ENCODE measurements at places on chromosomes 7 and 10.

GRCh38 chr10:77648472-77648871, 10.9 kb upstream of the KCNMA1 start:
- peak; percentile 78 for DNase-seq

DNA sequence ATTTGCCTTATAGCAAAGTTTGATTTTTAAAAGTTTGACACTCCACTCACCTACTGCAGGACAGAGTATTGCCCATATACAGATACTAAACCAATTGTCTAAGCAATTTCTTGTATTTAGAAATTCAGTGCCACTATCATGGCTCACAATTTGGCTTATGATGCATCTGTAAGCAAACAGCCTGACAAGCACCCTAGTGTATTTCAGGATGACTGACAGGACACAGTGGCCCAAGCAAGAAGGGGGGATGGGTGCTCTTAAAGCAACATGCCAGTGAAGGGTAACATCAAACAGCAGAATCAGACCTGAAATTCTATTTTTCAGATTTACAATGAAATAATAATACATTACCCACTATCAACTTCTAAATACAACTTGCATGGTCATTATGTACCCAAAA, 30.5 kb downstream of the CTNNA3 start:
- DNase-seq: peak; percentile 11

GRCh38 chr7:142854372-142855113, at the start of gene EPHB6:
EPHB6 (plus strand) TSS chr7:142855076; CDS start chr7:142863228, 8,152 bp downstream.
- peak; percentile 51 for DNase-seq

DNA sequence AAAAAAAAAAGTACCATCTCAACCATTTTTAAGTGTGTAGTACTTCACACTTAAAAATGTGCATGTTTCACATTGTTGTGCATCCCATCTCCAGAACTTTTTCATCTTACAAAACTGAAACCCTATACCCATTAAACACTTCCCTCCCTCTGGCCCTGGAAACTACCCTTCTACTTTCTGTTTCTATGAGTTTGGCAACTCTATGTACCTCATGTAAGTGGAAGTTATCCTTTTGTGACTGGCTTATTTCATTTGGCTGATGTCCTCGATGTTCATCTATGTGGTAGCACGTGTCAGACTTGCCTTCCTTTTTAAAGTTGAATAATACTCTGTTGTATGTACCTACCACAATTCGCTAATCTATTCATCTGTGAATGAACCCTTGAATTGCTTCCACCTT, 12.2 kb downstream of the KCNMA1 start:
- DNase-seq: no peak

GRCh38 chr10:91410638-91411371, 661 bp downstream of the HECTD2 start:
- DNase-seq: peak; percentile 12

DNA sequence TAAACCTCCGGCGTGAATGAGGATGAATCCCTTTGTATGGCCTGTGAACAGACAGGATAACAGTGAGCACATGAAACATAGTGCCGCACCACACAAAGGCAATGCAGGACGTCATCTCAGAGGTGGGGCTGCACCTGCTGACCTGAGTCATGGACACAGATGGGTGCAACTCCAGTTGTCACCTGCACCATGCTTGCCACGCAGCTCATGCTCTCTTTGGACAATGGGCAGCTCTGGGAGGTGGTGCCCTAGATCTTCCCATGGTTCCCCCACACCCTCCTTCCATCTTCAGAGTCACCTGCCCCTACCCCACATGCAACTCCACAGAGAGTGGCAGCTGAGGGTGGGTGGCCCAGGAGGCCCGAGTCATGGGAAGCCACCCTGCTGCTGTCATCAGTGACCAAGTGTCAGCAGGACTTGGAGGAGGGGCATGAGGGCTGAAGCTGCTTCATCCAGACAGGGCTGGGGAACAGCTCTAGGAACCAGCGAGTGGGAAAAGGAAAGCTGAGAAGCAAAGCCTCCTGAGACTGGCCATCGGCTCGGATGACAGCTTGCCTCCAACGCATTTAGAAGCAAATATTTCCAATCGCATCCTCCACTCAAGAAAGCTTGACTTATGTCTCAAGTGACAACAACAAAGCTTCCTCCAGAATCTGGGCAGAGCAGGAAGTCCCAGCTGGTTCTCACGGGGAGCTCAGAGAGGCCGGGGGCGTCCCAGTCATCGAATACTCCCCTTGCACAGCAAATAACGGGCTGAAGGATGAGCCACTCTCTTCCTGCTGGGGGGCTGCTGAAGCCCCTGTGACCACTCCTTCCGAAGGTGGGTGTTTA, 27.1 kb downstream of the VIPR2 start:
- DNase-seq: no peak

DNA sequence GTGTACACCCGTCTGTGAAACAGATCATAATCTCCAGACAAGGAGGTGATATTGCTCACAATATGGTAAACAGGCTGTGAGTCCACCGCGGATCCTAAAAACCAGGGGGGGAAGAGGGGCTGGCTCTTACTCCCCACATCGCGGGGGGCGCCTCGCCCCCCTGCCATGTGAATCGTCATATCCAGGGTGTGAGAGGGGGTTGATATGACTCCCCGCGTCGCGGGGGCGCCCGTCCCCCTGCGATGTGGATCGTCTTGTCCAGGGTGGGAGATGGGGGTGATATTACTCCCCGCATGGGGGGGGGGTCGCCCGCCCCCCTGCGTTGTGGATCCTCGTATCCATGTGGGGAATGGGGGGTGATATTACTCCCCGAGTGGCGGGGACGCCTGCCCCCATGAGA, 30.9 kb downstream of the OCM2 start:
- no peak for DNase-seq

- DNase-seq: no peak
Observed at GRCh38 chr10:30467651-30468338, 33.8 kb downstream of the MAP3K8 start.

DNA sequence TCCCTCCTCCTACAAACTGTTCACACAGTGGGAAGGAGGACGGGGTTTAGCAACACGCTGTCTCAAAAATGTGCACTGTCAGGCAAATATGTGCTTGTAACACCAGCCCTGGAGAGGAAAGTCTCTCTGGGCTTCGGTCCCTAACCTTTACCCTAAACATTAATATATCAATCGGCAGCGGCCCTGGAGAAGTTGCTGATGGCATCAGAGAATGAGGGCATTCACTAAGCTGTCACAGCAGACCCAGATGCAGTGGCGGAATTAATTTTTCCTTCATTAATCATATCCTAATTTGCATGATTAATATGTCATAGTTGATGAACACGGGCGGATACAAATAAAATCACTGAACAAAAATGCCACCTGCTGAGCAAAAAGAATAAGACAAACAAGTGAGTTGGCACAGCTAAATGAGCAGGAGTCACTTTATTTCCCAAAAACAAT, 45.2 kb upstream of the INSIG1 start:
- no peak for DNase-seq

DNA sequence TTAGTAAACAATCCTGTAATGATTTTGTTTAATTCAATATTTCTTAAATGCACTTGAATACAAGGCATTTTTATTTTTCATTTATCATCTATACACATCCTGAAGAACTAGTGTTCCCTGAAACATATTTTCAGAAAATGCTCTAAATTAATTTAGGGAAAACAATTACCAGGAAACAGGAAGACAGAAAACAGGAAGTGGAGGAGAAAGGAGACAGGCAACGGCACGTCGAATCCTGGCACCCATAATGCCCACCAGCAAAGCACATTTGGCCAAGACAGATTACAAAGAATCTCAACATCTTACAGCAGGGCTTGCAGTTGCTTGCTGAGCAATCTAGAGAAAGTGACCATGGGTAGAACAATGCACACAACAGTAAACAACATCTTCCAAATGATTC, 571.1 kb downstream of the GRID1 start:
- peak; percentile 30 for DNase-seq

DNA sequence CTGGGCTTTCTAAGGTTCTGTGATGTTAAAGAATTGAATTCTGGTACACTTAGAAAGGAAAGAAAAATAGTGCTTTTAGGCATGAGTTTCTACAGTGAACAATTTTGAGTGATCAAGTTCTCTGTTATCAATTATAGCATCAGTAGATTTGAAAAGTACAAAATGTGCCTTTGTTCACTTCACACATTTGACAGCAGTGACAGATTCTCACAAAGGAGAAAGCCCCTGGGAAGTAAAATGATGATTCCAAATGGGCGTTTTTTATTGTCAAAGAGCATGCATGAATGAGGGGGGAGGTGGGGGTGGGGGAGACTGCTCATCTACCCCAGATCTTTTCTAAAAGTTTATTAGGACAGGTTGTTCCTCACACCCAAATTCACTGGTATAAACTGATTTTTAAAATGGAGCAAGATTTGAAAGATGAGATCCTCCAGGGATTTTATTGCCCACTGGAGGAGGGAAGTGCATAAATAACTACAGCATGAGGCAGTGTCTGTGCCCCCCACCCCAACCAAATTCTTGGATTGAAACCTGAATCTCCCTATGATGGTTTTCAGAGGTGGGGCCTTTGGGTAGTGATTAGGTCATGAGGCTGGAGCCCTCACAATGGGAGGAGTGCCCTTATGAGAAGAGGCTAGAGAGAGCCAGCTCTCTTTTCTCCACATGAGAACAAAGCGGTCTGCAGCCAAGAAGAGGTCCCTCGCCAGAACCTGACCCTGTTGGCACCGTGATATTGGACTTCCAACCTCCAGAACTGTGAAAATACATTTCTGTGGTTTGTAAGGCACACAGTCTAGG, 79.5 kb downstream of the AOAH start:
- no peak for DNase-seq

DNA sequence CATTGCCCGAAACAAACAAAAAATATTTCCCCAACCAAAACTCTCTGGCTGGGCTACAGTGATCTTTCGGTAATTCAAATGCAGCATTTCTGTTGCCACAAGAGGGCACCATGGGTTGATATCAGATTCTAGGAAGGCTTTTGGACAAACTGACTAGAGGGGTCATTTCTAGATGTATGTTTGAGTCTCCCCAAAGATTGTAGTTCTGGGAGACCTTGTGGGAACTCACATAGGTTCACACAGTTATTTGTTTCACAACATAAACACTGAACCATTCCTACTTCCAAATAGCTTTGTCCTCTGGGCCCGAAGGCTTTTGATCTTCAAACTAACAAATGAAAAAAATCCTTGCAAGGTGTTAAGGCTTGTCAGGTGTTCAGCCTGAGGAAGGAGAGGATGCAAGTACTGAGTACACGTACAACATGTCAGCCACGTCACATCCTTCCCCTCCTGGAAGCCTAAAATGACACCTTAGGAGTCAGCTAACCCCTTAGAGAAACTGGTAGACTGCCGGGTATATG, 37.0 kb upstream of the IL15RA start:
- DNase-seq: peak; percentile 47

- DNase-seq: peak; percentile 2
Observed at GRCh38 chr10:94785211-94785610, 22.7 kb downstream of the CYP2C19 start.

- peak; percentile 57 for DNase-seq
Observed at GRCh38 chr10:96491303-96491702, 22.4 kb downstream of the TLL2 start.

DNA sequence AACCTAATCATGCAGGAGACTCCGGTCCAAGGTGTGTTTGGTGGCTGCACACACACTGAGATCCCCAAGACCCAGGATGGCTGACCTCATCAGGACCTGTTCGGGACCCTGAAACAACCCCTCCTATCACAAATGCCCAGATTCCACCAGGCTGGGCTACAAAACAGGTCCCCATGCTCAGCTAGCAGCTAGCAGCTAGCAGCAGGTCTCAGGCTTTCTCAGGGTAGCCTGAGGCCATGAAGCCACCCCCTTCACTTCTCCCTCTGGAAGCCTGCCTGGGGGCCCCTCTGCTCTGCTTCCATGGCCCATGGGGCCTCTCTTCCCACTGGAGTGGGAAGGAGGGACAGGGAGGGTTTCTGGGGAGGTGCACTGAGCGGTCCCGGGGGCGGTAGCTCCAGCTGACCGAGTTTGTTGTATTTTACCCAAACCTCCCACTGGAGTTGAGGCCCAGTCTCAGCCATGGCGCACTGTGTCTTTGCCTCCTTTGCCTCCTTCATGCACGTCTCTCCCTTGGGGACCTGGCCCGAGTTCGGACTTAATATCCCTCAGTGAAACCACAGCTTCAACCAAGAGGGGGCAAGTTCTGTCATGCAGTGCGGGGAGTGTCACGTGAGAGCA, 95.1 kb upstream of the GPR26 start:
- no peak for DNase-seq

GRCh38 chr7:29095631-29096445, 50.5 kb downstream of the CPVL start:
- DNase-seq: no peak

- DNase-seq: no peak
Observed at GRCh38 chr7:120108376-120108775, 164.6 kb upstream of the KCND2 start.

GRCh38 chr10:96306516-96306915, 2.3 kb downstream of the DNTT start:
- no peak for DNase-seq

DNA sequence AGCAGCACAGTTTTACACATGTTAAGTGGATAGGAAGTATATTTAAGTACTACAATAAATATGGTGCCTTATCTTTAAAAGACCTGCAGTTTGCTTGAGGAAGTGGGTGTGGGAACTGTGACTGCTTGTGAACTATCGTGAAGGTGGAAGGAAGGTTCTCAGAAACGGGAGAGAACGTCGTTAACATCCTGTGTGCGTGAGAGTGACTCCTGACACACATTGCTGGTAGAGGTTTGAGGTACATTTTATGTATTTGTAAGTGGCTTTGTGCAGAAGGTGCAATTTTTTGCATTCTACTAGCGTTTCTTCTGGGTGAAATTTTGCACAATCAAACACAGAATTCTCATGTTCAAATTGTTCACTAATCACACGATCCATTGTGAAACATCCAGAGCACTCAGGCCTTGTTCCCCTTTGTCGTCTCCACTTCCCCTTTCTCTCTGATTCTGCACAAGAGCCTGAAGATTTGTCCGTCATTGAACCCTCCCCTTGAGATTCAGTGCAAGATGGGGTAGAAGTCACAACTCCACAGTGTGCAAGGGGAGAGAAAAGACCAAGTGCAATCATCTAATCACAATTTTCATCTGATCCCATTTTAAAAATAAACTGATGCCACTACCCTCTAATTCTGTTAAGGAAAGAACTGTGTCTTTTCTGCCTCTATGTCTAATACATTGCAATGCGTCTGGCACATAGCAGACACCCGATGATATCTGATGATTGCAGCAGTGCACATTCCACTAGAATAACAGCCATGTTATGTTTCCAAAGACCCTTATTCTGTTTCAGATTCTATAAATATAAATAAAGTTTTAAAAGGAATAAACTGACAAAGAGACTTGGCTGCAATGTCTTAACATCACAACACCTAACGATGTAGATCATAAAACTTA, 279.9 kb downstream of the NEBL start:
- DNase-seq: no peak

GRCh38 chr7:149209518-149210269, 14.3 kb downstream of the ZNF282 start:
- DNase-seq: peak; percentile 77

DNA sequence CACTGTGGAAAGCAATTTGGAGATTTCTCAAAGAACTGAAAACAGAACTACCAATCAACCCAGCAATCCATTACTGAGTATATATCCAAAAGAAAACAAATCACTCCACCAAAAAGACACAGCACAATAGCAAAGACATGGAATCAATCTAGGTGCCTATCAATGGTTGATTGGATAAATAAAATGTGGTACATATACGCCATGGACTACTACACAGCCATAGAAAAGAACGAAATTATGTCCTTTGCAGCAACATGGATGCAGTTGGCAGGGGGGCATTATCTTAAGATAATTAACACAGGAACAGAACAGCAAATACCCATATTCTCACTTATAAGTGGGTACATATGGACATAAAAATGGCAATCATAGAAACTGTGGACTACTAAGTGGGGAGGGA, 35.4 kb upstream of the WNT8B start:
- DNase-seq: no peak
